ENCODE measurements at places on chromosomes 4 and X.

DNA sequence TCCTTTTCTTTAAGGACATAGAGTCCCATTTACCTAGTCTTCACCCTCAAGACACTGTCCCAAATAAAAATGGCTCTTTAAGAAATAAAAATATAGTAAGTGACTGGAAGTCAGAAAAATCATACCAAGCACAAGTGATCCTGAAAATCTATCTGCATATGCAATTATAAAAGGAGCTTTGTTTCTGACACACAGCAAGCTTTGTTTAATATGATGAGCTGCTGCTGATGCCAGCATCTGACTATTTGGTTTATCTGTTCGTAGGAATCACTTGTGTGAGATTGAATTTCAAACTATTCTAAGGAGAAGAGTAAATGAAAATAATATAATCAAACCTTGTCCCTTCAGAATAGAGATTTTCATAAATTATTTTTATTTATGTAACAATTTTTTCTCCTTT is 332.4 kb downstream of the PCDH7 start:
- no peak for DNase-seq

- no peak for DNase-seq
Observed at GRCh38 chr4:152940461-152940860, 4.3 kb downstream of the FHDC1 start.

DNA sequence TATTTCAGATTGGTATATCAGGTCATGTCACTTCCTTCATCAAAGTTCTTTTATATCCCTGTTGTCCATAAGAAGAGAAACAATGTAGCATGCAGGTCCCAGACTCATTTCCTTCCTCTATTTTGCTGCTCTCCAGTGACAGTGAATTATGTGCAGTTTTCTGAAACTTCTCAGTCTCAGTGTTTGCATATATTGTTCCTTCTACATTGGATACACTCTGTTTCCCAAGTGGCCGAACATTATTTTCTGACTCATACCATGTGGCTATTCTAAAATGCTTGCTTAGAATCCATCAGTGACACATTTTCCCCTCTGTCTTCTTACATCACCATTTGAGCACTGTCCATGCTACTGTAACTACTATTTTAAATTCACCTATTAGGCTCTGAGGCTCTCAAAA is 305.7 kb downstream of the PDHA2 start:
- no peak for DNase-seq

DNA sequence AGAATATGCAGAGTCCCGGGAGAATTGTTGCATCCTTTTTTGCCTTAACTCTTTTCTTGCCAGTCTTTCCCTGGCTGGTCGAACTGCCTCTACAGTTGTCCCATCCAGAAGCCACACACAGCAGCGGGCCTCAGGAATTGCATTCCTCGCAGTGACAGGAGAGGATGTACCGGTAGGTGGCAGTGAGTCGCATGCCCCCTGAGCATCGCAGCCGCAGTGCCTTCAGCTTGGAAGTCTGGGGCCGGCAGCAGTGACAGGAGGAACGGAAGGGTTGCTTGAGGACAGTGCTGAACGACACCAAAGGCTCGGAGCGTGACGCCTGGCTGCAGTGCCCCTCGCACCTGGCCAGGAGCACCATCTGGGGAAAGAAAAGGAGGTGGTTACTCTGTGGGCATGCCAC is 23.5 kb downstream of the NDP start:
- DNase-seq = peak; percentile 19

GRCh38 chrX:128106630-128107029 is 54.4 kb upstream of the ACTRT1 start:
- no peak for DNase-seq

- DNase-seq = peak; percentile 18
Observed at GRCh38 chrX:13093529-13094140, 49.2 kb upstream of the FAM9C start.

Measured in GM12865 (cell line).